ENCODE measurements at places on chromosomes 1 and 21. TPM values are rescaled to one million over a fixed set of nuclear protein-coding genes. Genes with fewer than 3 reads are reported as not detected.

DNA sequence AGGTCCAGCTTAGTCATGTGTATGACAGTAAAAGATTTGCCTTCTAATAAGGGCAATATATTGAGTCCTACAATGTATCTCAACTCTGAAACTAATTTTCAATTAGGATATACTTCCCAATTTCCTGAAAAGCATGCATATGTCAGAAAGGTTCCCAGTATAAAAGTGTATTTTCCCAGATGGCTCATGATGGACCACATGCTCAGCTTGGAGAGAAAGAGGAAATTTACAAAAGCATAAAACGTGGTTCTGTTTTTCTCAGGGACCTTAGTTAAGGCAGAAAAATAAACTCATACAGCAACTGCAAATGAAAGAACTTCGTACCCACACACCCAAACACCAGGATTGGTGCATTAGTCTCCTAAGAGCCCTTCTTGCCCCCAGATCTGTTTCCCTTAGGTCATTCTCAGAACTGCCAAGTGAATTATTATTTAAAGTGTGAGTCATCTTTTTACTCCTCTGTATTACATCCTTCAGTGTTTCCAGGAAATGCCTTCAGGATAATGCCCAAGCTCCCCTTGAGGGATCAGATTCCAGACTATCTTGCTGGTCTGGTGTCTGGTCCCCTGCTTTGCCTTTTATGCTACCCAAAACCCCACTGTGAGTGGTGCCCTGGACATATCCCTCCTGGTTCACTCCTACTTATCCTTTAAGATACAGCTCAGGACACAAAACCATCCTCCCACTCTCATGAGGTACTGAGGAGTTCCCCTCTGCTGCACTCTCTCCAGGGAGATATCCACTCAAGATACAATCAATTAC is 57.4 kb downstream of the SSX2IP start:
- DNase-seq: no peak

DNA sequence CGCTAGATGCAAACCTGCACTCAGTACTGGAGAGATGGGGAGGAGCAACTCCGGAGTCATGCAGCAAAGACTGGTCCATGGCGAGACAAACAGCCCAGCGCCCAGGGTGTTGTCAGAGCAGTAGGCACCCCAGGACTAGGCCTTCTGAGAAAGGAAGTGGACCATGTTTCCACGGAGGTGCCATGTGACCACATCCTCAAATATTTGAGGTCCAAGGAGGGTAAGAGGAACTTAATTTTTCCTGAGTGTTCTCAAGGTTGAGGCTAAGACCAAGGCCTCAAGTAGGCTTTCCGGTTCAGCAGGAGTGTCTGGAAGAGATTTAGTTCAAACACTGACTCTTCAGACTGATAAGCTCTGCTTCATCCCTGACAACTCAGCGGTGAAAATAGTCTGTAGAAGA is 186.2 kb downstream of the RHOU start:
- no peak for DNase-seq

DNA sequence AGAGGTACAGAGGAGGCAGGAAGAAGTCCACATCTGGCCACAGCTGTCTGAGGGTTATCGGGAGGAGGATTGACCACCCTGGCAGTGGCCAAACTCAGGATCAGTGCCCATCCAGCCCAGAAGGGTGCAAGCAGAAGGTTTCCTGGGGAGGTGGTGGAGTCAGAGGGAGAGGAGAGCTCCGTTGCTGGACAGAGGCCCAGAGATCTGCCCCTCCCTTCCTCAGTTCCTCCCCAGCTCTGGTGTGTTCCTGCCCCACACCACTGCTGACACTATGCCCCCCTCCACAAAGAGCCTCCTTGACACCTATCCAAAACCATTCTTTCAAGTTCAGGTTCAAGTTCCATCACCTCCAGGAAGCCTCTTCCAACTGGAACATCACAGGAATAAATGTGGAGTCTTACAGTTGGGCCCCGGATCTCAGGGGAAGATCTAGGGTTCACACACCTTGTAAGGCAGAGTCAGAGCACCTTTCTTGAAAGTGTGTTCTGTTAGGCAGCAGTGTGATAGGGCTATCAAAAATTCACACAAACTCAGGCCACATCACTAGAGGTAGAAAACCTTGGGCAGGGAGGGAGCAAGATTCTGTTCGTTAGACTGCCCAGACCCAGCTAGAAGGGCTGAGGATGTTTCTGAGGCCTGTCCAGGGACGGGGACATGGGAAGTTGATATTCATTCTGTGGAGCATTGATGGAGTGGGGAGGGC is 7.4 kb downstream of the LDLRAD1 start:
- no peak for DNase-seq

- DNase-seq: no peak
Observed at GRCh38 chr1:35931446-35932157, 697 bp downstream of the AGO3 start.

GRCh38 chr1:235631816-235632215 is 17.8 kb downstream of the GNG4 start:
- DNase-seq: no peak

DNA sequence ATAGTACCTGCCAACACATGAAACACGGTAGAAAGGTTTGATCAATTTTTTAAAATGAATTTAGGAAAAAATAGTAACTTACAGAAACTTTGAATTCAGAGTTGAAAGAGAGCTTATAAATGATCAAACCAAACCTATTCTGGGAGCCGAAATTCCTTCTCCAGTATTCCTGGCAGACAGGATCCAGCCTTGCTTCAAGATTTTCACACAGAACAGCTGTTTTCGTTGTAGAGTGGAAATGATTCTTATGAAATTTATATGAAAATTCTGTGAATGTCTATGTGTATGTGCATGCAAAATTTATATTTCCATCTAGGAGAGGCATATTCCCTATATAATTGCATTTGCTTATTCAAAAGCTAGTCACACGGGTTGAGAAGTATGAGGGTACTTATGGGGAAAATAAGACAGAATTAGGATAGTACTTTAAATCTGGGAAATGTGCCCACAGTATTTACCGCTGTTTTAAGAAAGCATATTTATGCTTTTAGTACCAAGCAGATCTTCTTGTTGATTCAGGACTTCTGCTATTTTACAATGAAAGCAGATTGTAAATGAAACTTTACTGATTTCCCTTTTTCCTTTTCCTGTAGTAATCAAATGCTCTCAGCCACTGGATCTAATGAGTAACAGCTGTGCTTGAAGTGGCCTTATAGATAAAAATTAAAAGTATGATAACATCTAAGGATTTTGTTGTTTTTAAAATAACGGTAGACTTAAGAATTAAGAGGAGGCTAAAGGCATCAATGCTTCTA is 30.4 kb downstream of the PRRX1 start:
- DNase-seq: no peak

DNA sequence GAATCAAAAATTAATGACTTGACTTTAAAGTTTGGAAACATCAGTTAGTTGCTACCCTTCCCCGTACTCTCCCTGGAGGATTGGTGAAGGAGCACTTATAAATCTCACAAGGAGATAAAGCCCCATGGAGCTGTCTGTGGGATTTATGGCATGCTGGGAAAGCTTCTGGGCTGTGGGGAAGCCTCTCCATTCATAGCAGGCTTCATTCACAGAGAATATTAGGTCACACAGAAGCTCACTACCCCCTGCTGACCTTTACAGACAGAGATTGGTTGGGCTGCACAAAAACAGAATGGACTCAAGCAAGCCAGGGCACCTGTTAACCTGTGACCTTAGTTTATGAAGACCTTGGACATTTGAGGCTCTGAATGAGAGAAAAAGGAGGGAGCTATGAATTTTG is 32.1 kb downstream of the RGL1 start:
- DNase-seq: no peak

DNA sequence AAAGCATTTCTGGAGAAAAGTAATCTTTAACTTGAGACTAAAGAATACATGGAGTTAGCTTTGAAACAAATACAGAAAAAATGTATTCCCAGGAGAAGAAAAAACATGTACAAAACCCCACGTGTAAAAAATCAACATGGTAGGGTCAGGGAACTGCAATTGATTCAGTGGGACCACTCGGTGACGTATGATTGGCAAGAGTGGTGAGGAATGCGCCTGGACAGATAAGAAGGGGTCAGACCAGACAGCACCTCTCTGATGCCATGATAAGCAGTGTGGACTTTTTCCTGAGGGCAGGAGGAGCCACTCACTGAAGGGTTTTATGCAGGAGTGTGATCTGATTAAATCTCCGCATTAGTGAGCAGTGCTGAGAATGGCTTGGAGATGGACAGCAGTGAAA is 142.5 kb downstream of the DAB1 start:
- no peak for DNase-seq

- no peak for DNase-seq
Observed at GRCh38 chr1:48668339-48668738, 108.4 kb downstream of the BEND5 start.

DNA sequence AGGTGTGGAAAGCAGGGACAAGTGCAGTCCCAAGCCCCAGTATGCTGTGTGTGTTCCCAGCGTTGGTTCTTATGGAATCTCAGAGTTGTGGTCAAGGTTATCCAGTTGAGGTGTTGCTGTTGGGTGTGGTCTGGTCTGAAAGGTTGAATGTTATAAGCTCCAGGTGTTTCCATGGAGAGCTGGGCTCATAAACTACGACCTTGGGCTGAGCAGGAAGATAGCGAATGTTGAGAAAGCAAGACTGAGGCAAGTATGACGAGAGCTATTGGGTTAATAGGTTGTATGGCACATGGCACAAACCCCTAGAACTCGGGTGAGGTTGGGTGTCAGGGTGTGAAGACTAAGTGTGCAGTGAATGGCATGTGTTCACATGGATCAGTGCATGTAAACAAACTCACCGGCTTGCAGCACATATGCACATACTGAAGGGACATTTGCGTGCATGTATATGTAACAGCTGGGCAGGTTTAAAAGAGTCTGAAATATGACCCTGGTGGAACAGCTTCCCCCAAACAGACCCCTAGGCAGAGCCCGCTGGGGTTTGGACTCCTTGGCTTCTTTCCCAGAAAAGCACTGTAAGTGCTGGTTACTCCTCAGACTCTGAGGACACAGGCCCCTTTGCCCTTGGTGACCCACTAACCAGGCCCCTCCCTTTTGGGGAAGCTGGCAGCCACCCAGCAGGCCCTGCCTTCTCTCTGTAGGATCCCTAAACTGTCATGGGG is 117.5 kb downstream of the NAV1 start:
- DNase-seq: no peak

DNA sequence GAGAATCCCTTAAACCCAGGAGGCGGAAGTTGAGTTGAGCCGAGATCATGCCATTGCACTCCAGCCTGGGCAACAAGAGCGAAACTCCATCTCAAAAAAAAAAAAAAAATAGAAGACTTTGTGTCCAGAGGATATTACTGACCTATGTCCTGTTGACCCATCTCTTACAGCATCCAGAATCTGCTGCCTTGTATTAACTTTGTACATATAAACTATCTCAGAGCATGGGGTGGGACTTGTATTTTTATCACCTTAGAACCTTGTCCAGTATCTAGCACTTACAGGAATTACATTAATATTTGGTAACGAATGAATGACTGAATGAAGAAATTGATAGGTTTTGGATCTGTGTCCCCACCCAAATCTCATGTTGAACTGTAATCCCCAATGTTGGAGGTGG is 117.8 kb downstream of the TGFBR3 start:
- DNase-seq: no peak

GRCh38 chr21:34956416-34957316 is 92.4 kb downstream of the RUNX1 start:
- DNase-seq: no peak

DNA sequence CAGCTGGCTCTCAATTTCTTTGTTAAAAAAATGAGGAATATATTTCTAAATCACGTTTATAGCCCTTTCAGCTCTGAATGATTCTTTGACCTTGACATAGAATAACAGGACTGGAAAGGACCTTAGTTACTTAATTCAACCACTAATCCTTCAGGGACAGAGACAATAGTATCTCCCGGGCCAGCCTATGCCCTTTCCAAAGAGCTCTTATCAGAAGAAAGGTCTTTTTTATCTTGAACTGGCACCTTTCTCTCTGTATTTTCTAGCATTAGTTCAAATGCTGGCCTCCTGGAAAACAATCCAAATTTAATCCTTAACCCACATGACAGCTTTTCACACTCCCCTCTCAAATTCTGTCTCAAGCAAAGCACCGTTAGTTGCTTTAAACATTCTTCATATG is 44.8 kb upstream of the FBXO28 start:
- DNase-seq: no peak

- DNase-seq: no peak
Observed at GRCh38 chr21:45670731-45671130, 27.2 kb downstream of the PCBP3 start.

DNA sequence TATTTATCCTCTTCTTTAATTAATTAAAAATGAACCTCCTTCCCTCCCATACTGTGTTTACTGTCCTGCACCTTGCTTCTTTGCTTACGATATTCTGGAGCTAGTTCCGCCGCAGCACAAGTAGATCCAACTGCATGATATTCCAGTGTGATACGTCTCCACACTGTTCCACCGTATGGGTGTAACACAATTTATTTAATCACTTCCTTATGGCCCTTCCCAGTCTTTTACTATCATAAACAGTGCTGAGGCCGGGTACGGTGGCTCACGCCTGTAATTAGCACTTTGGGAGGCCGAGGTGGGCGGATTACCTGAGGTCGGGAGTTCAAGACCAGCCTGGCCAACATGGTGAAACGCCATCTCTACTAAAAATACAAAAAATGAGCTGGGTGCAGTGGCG is 25.7 kb downstream of the CNST start:
- DNase-seq: no peak

GRCh38 chr1:9368356-9368755 is 75.7 kb downstream of the SPSB1 start:
- no peak for DNase-seq

DNA sequence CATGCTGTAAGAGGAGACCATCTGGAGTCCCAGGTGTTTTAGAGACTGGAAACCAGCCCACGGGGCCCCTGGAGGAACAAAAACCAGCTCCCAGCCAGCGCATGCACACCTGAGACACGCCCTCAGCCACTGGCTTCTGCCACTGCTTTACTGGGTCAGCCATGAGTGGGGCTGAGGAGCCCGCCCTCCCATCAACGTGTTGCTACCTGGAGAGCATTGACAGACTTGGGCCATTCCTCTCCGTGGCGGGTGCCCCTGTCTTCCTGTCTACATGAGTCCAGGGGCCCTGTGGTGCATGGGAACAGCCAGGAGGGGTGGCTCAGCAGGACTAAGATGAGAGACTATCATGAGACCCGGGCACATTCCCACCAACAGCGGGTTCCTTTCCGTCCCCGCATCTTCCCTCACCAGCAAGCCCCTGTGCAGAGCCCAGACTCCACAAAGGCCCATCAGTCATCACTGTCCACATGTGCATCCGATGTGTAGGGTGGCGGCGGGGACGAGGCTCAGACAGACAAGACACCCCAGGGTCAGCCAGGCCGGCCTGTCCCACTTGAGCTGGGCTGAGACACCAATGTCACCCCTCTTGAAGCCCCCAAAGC is 45.4 kb upstream of the POFUT2 start:
- no peak for DNase-seq

The TMEM81 gene
- 1.1 TPM for total RNA-seq

The ZNF683 gene
- not detected for total RNA-seq

The SPRR5 gene
- not detected for total RNA-seq

The PERM1 gene
- total RNA-seq: not detected

The DCST2 gene
- total RNA-seq: under 0.01 TPM

Measured in dermis microvascular lymphatic vessel endothelial cell (primary cell).